ENCODE measurements at places on chromosomes 5 and 9. TPM values are rescaled to one million over a fixed set of nuclear protein-coding genes. Genes with fewer than 3 reads are reported as not detected.

Gene ABLIM3
- total RNA-seq: 1.3 TPM

Gene PLAC8L1
- total RNA-seq: 0.69 TPM

Gene TPM2
- total RNA-seq: 23.7 TPM

Gene DNAH5
- total RNA-seq: 2.8 TPM

Gene SLC2A6
- 6.3 TPM for total RNA-seq

Gene PCDHB15
- 2.4 TPM for total RNA-seq

Gene C5orf58
- total RNA-seq: not detected

Gene ALDH1A1
- 259 TPM for total RNA-seq

Gene CORO2A
- 0.64 TPM for total RNA-seq

Gene TDRD7
- 3.9 TPM for total RNA-seq

Gene SLC38A9
- total RNA-seq: 17.3 TPM

Gene FOXB2
- not detected for total RNA-seq

Gene SNCAIP
- total RNA-seq: 0.03 TPM

Gene TGFBI
- 9.9 TPM for total RNA-seq

Gene PCDHGA9
- 1.4 TPM for total RNA-seq
